ENCODE measurements at places on chromosomes 11 and 22. TPM values are rescaled to one million over a fixed set of nuclear protein-coding genes. Genes with fewer than 3 reads are reported as not detected.

Gene SERPING1
- not detected for total RNA-seq

Gene C22orf31
- not detected for total RNA-seq

Gene KRTAP5-9
- not detected for total RNA-seq

Gene RPUSD4
- total RNA-seq: 48.8 TPM

Gene FADD
- total RNA-seq: 39.4 TPM

Gene KRTAP5-11
- total RNA-seq: not detected

Gene OR8D1
- total RNA-seq: not detected

Gene SLC6A5
- total RNA-seq: not detected

Gene NNMT
- not detected for total RNA-seq

Gene ACR
- total RNA-seq: not detected

Gene SEC14L6
- not detected for total RNA-seq

Gene FUT4
- 7.6 TPM for total RNA-seq

Gene ANO3
- total RNA-seq: not detected

GRCh38 chr11:45538363-45538762, 127.1 kb downstream of the CHST1 start:
- no peak for DNase-seq

DNA sequence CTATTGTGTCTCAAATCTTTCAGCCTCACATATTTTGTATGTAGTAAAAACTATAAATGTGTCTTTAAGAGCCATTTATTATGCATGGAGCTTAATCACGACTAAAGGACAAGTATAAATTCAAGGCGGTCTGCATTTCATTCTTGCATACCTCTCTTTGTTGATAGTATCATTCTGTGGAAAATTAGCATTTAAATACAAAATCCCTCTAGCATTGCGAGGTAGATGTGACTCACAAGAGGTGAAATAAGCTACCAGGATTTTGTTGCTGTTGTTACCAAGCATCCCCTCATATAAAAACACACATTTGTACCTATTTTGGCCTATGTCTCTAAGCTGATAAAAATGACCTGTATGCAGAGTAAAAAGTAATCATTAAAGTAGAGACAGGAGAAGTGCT, 537.4 kb upstream of the LUZP2 start:
- DNase-seq: no peak

- DNase-seq: peak; percentile 70
Measured at GRCh38 chr11:67351275-67352005, 1.9 kb downstream of the POLD4 start.

GRCh38 chr11:131909426-131910177, 539.2 kb downstream of the NTM start:
- DNase-seq: no peak

- DNase-seq: no peak
Measured at GRCh38 chr11:31237819-31238760, 131.4 kb downstream of the DCDC1 start.

GRCh38 chr22:19275919-19276600, 15.5 kb downstream of the CLTCL1 start:
- no peak for DNase-seq

DNA sequence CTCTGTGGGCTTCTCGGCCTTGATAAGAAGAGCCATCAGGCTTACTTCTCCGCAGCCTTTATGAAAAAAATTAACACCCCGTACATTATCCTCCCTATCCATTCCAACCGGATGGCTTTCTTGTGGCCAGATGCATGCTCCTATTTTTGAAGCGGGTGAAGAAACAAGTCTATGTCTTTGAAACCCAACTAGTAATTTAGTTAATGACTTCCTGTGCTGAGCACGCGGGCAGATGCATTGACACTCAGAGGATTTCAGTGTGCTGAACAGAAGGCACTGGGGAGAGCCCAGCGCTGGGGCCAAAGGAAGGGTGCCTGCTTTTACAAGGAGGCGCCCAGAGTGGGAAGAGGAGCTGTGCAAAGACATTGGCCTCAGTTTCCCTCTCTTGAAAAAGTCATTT, 53.3 kb downstream of the ARHGAP8 start:
- no peak for DNase-seq

DNA sequence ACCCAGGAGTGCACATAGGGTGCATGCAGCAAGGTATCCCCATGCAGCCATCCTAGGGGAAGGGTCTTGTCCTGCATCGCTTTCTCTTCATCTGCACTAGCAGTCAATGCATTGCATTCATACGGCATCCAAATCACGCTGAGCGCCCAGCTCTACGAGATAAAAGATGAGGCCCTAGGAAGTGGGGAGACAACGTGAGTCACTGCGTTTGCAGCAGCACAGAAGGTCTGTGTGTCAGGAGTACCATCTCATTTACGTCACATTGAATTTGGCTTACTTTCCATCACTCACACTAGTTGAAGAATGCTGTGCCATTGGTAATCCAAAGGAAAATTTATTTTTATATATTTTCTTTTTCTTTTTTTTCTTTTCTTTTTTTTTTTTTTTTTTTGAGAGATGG, 2.5 kb upstream of the ST14 start:
- no peak for DNase-seq

DNA sequence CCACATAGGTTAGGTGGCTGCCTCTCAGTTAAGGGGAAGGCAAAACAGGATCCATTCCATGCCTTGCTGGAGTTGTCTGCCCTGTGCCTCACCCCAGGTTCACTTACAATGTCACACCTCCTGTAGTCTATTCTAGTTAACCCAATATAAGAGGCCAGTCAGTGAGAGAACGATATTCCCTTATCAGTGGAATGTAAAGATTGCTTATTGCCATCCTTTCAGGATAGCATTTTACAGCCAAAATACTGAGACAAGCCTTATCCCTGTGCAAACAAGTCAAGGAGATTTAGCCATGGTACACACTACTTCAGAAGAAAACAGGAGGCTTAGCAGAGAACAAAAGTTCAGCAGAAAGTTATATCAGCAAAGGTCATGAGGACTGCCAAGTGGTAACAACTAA, 5.5 kb downstream of the CYP2R1 start:
- no peak for DNase-seq

DNA sequence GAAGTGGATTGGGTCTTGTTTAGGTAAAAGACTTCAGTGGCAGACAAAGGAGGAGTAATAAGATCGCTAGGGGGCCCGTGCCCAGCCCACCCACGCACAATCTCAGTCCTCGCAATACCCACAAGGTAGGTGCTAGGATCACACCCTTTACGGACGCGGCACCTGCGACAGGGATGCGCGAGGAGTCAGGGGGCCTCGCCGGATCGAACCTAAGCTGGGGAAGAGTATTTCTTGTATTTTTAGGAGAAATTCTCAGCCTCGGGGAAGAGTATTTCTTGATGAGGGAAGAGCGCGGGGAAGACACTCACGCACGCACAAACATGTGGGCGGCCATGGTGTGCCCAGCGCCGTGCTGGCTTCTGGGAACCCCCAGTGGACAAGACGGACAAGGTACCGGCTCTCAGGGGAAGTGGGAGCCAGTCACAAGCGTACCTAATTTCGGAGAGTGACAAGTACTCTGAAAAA, 745 bp upstream of the FAM118A start:
- no peak for DNase-seq

GRCh38 chr11:13047884-13048283, 38.8 kb downstream of the RASSF10 start:
- DNase-seq: no peak

GRCh38 chr11:128745311-128746136, 51.7 kb downstream of the FLI1 start:
- no peak for DNase-seq

DNA sequence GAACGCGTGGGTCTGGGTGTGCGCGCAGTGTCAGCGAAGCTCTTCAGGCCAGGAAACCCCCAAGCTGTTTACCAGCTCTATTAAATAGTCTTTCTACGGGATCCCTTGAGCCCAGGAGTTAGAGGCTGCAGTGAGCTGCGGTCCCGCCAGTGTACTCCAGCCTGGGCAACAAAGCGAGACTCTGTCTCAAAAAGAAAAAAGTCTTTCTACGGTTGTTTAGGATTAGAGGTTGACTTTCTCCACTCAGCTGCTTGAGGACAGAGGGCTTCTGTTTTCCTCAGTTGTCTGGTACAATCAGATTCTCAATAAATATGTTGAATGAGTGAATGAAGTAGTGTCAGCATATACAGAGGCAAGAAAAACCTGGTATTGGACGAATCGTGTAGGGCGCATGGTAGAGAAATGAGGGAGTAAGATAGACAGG, 619 bp downstream of the SART1 start:
- DNase-seq: no peak

- no peak for DNase-seq
Measured at GRCh38 chr22:46457502-46458488, 79.6 kb downstream of the CELSR1 start.

- DNase-seq: no peak
Measured at GRCh38 chr11:111047374-111047773, 198.2 kb upstream of the POU2AF2 start.

GRCh38 chr11:4886186-4886585, 4.5 kb downstream of the OR51T1 start:
- no peak for DNase-seq

DNA sequence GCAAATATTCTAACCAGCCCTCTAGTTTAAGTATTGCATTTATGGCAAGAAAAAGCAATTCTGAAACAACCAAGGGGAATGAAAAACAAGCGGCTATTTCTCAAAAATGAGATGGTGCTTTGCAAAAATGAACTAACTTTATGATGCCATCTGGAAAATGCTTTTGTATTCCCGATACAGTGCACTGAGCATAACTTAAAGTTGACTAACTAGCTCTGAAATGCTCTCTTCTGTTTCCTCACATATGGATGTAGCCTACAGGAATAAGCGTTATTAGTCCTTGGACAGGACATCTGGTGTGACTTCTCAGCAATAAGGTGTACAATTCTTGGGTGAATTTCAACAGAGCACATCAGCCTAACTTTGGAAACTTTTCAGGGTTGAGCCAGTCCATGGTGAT, 228.2 kb upstream of the DDI1 start:
- DNase-seq: no peak

DNA sequence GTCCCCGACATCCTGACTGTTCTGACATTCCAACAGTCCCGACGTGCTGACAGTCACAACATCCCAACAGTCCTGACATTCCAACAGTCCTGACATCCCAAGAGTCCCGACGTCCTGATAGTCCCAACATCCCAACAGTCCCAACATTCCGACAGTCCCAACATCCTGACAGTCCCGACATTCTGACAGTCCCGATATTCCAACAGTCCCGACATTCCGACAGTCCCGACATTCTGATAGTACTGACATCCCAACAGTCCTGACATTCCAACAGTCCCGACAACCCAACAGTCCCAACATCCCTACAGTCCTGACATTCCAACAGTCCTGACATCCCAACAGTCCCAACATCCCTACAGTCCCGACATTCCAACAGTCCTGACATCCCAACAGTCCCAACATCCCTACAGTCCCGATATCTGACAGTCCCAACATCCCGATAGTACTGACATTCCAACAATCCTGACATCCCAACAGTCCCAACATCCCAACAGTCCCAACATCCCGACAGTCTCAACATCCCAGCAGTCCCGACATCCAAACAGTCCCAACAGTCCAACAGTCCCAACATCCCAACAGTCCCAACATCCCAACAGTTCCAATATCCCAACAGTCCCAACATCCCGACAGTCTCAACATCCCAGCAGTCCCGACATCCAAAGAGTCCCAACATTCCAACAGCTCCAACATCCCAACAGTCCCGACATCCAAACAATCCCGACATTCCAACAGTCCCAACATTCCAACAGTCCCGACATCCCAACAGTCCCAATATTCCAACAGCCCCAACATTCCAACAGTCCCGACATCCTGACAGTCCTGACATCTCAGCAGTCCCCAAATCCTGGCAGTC, 60.2 kb downstream of the DHCR7 start:
- DNase-seq: no peak

GRCh38 chr11:118771547-118772288, 19.2 kb downstream of the DDX6 start:
- DNase-seq: no peak

DNA sequence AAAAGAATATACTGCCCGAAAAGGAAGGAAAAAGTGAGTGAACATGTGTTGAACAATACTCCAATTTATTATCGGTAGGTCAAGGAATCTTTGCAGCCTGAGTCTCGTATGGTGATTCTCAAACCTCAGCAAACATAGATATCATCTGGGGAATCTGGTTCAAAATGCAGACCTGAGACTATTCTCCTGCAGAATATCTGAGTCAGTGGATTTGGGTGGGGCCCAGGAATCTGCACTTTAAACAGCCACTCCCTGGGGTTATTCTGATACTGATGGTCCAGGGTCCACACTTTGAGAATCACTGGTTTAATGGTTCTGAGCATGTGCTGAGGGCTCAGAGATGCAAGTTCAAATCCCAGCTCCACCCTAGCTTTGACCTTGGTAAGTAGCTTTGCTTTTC, 53.6 kb upstream of the GRK3 start:
- no peak for DNase-seq

DNA sequence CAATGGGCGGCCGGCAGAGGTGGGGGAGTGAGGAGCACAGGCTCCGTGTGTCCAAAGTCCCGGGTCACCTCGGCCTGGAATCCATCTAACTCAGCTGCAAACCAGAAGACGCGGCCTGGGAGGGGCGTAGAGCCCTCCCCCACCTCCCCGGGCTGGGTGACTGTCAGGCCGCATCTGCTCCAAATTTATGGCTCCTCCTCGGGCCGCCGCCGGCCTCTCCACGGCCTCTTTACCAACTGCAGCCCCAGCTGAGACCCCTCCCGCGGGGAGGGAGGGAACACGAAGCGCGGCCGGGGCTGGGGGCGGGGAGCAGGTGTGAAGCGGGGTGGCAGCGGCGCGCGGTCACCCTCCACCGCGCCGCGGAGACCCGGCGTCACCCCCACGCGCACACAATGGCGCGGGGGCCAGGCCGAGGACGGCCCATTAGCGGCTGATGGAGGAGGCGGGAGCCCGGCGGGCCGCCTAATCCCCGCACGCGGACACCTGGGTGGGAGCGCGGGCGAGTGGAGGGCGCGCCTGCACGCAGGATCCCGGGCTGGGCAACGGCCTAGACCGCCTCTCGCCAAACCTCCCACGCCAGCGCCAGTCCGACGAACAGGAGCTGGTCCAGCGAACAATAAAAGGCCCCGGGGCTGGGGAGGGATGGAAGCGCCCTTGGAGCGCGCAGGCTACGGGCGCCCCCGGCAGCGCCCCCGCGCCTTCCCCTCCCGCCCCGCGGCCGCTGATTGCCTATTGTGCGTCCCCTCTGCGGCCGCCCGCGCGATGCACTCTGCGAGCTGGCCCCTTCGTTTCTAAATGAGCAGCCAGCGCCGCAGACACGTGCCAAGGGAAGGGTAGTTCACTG, 25.9 kb upstream of the ROBO3 start:
- no peak for DNase-seq

- peak; percentile 57 for DNase-seq
Measured at GRCh38 chr11:11155962-11156815, 196.9 kb downstream of the CSNK2A3 start.

DNA sequence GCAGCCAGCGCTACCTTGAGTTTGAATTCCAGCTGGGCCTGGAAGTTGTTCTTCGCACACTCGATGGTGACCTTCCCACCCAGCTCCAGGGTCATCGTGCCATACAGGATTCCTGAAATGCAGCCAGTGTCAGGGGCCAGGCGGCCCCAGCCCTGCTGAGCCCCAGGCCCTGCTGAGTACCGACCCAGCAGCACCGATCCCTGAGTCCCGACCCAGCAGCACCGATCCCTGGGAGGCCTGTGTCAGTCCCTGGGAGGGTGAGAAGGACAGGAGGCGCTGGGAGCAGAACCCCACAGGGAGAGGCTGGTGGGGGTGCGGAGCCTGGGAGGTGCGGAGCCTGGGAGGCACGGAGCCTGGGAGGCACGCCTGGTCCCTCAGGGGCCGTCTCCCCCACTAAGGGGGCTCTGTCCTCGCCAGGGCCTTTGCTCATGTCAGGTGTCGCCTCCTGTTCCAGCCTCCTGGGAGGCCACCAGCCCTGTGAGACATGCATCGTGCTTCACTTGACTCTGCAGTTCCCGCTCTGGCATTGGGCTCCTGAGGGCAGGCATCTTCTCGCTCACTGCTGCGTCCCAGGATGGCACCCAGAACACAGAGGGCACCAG, 37.1 kb upstream of the CARS1 start:
- DNase-seq: no peak

GRCh38 chr11:112615891-112616290, 345.3 kb upstream of the NCAM1 start:
- no peak for DNase-seq
